ENCODE measurements at places on chromosomes 13 and 19.

GRCh38 chr13:48595431-48596429 lies 58.0 kb upstream of the CYSLTR2 start:
- peak; percentile 53 for DNase-seq

- DNase-seq, result no peak
Observed at GRCh38 chr13:71359641-71360040, 507.4 kb downstream of the DACH1 start.

- peak; percentile 92 for DNase-seq
Observed at GRCh38 chr13:34340534-34340933, 522.6 kb downstream of the RFC3 start.

- no peak for DNase-seq
Observed at GRCh38 chr13:110176431-110176830, 130.5 kb downstream of the COL4A1 start.

- DNase-seq, result no peak
Observed at GRCh38 chr19:28065026-28065425, 1147.9 kb downstream of the UQCRFS1 start.

DNA sequence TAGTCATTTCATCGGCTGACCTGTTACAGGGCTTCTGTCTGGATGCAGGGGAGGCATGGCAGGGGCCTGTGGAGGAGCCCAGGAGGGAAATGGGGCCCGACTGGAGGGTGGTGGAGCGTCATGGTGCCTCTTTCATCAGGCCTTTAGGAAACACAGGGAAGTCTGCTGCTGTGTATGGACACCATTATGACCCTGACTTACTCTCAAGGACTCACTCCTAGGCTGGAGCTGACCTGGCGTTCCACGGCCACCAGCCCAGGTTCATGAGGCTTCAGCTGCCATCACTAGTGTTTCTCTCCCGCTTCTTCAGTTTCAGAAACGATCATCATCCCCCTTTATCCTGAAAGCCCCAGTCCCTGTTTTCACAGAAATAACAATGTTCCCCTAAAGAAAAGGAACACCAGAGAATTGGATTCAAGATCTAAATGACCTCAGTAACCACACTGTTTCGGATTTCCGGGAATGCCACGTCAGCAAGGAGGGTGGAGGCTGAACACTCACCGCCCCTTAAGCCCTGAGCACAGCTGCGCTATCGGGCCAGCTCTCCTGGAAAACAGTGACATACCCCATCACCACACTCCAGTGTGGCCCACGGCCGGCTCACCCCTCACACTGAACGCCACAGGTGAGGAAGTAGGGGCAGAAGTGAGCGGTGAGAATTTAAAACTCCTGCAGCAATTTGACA lies 67.6 kb downstream of the SOX1 start:
- DNase-seq, result no peak

GRCh38 chr13:109836629-109837607 lies 50.5 kb upstream of the IRS2 start:
- DNase-seq, result no peak

DNA sequence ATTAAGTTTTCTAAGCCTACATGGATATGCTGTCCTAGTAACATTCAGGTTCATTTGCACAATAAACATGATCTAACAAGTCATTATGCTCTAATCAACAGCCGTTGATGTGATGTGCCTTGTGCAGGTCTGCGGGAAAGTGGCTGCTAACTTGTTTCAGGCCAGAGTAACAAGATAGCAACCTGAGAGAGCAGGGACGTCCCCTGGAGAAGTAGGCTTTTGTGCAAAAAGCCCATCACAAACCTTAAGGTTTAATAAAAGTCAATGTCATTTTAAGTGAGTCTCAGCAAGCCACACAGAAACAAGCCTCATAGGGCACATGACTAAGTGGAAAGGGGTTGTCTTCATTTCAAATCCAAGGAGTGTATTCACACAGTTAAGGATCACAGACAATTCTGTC lies 17.6 kb downstream of the FOXO1 start:
- no peak for DNase-seq

DNA sequence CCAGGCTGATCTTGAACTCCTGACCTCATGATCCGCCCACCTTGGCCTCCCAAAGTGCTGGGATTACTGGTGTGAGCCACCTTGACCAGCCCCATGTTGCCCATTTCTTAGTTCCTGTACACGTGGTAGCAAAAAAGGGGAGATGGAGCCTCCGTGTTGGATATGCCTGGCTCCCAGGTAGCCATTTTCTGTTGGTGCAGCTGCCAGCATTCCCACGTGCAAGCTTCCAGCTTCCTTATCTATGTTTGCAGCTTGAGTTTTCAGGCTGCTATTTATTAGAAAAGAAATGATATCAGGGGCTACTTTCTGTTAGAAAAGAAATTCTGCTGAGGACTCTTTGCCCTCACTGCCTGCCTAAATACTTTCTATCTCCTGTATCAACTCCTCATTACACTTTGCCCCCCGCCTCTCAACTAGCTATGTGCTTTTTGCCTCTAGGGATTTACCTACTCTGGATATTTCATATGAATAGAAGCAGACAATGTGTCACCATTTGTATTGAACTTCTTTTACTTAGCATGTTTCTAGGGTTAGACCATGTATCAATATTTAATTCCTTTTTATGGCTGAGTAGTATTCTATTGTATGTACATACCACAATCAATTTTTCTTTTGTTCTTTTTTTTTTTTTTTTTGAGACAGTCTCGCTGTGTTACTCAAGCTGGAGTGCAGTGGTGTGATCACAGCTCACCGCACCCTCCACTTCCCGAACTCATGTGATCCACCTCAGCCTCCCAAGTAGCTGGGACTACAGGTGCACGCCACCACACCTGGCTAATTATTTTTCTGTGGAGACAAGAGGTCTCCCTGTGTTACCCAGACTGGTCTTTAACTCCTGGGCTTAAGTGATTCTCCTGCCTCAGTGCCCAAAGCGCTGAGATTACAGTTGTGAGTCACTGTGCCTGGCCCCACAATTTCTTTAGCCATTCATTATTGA lies 3.4 kb upstream of the TMED1 start:
- no peak for DNase-seq

- no peak for DNase-seq
Observed at GRCh38 chr19:49210108-49210900, 52.7 kb downstream of the TRPM4 start.

- DNase-seq, result no peak
Observed at GRCh38 chr19:44702551-44703176, 3.7 kb downstream of the CEACAM16 start.

- DNase-seq, result no peak
Observed at GRCh38 chr19:2275588-2276428, 6.2 kb downstream of the PEAK3 start.

- peak; percentile 88 for DNase-seq
Observed at GRCh38 chr19:41310033-41310831, at the start of gene CCDC97. TSS of gene CCDC97 (plus strand) at chr19:41310172. CDS start at chr19:41310311, 139 bp downstream.

DNA sequence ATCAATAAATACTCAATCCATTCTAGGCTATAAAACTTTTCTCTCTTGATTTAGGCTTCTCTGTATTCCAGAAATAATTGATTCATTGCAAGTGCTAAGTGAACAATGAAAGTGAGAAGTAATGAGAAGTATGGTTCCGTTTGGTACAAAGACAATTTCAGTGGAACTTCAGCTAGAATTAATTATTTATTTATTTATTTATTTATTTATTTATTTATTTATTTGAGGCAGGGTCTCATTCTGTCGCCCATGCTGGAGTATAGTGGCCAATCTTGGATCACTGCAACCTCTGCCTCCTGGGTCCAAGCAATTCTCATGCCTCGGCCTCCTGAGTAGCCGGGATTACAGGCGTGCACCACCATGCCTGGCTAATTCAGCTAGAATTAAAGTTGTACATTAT lies 262.1 kb downstream of the B3GLCT start:
- no peak for DNase-seq

GRCh38 chr13:33634546-33634982 lies 183.4 kb upstream of the RFC3 start:
- peak; percentile 33 for DNase-seq

DNA sequence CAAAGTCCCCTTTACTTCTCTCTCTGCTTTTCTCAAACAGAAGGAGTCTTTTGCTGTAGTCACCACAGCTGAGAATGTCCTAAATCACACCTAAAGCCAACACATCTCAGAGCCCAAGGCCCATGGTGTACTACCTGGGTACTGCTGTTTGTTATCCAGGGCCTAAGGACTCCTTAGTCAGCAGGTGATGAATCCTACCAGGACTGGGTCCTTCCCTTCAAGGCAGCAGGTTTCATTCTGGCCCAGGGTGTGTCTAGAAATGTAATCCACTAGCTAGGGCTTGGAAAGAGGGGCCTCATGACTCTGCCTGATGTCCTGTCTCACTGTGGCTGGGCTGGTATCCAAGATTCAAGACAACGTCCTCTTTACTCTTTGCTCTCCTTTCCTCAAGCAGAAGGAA lies 36.2 kb upstream of the ENOX1 start:
- no peak for DNase-seq

DNA sequence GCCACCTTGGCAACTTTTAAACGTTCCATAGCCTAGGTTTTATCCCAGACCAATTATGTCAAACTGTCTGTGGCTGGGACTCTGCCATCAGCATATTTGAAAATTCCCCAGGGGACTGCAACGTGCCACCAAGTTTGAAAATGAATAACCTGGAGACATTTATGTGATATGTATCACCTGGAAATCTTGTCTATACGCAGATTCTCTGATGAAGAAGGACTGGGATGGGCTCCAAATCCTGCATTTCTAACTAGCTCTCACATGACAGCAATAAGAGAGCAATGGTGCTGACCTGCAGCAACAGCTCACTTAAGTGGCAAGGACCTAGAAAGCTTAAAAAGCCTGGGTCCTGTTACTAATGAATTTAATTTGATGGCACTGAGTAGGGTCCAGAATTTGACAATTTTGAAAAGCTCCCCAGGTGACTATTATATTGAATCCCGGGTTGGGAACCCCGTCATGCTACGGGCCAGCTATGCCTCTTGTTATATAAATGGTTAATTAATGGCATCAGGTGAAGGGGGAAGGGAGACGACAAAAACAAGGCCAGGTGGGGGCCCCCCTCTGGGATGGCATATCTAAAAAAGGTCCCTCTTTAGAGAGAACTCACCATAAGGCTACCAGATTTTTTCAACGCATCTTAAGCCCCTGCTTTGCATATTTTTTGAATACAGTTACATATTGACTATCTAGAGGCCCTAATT lies 213.7 kb downstream of the ZIC5 start:
- DNase-seq, result no peak

GRCh38 chr13:25329706-25330105 lies 28.3 kb downstream of the NUP58 start:
- peak; percentile 51 for DNase-seq

- DNase-seq, result no peak
Observed at GRCh38 chr19:17402982-17403855, 2.2 kb downstream of the BST2 start.

DNA sequence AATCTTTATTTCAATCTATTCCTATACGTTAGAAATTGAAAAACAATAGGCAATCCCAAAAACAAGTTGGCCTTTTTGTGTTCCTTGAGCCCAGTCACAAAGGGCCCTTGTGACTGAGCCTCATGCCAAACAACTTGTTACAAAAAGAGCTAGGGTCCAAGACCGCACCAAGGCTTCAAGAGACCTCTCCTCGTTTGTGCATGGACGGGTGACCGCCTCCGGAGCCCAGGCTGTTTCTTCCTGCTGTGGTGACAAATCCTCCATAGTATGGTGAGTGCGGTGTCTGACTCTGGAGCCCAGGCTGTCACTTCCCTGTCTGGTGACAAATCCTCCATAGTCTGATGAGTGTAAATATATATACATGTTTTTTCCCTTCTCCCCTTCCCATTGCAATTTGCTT lies 63.7 kb downstream of the ZNF93 start:
- DNase-seq, result no peak

DNA sequence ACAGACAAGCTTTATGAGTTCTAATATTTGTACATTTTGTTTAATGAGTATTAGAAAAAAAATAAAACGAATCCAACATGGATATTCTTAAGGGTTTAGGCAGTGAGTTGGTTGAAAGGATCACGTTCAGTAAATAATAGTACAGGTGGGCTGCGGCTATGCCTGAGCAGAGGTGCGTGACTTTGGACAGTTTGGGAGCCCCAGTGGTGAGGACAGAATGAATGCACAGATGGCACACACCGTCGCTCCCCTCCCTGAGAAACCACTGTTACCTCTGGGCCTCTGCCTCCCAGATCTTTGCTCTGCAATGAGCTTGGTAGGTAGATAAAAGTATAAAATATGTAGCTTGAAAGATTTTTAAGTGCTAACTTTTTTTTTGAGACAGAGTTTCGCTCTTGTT lies 153.3 kb downstream of the SIPA1L3 start:
- DNase-seq, result no peak

All from fibroblast of gingiva (primary cell).